NCI-H774 (cell line): ENCODE measurements at places on chromosomes 2 and 18.

DNA sequence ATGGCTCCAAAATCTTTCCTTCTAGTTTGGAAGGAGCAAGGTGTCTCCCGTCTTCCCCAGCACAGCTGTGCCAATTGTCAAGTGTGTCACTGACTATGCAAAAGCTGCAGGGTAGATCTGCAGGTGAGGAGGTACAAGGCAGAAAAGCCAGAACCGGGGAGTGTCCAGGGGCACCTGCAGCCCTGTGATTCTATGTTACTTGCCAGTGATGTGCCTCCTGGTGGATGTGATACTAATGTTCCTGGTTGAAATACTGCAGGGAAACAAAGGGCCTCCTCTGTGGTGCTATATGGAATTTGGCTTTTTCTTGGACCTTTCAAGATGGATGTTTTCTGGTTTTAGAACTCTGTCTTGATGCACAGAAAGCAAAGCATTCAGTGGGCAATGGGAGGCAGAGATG, 80.3 kb downstream of the ST6GAL2 start:
- DNase-seq = no peak

DNA sequence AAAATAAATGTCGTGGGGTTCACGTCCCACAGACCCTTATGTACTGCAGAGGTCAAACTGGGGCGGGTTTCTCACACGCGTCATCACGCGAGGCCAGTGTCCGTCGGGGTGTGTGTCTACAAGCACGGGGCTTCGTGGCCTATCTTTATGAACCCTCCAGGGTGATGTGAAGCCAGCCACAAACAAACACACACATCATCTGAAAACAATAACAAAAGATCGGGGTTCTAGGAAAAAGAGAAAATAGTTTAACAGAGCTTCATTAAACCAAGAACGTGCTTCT, 23.3 kb downstream of the LDLRAD4 start:
- no peak for DNase-seq

DNA sequence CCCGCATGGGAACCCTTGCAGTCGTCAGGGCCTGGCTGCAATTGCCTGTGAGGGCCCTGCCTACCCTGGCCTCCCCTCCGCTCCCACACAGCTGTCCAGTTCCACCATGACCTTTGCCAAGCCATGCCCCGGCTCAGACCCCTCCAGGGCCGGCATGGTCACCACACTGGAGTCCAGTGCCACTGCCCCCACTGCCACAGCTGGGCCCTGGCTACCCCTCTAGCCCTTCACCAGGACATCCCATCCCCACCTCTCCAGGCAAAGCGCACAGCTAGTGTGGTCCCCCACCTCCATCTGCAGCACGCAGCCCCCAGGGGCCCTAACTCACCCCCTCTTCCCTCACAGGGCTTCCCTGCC, 70.3 kb upstream of the SMAD7 start:
- no peak for DNase-seq

DNA sequence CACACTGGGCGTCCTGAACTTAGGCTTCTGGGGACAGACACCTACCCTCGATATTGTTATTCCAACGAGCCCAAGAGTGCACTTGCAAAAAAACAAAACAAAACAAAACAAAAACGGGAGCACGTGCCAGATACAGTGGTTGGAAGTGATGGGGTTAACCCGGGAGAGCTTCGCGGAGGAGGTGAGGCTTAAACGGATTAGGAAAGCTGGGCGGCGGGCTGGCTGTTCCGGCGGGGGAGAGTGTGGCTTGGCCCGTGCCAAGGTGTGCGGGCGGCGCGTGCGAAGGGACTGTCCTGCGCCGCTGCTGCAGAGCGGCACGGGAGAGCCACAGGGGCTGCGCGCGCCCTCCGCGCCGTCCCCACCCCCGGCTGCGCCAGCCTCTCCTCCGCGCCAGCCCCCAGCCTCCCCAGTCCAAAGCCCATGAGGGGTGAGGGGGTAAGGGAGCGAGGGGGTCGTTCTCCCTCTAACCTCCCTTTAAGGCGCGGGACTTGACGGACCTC, 1.5 kb upstream of the SLC30A3 start:
- no peak for DNase-seq

- no peak for DNase-seq
Measured at GRCh38 chr2:212156088-212156487, 382.5 kb downstream of the ERBB4 start.

- no peak for DNase-seq
Measured at GRCh38 chr2:119332953-119333352, 33.7 kb downstream of the C2orf76 start.

DNA sequence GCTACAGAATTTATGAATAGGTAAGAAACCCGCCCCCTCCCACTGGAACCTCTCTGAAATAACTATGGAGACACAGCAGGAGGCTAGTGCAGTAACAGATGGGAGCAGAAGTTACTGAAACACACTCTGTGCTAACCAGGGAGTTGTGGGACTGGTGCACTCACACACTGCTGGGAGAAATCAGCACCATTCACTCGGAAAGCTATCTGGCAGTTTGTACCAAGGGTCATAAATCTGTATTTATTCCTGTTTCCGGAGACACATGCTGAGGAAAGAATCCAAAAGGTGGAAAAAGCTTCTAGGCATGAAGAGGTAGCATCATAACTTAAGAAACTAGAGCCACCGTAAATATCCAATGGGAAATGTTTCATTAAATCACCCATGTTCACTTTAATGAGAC, 39.9 kb downstream of the TGFA start:
- no peak for DNase-seq

GRCh38 chr2:73642338-73643018, at the start of gene NAT8:
Gene NAT8 (minus strand): TSS chr2:73642422. CDS start chr2:73641628, 794 bp downstream.
- DNase-seq = no peak

DNA sequence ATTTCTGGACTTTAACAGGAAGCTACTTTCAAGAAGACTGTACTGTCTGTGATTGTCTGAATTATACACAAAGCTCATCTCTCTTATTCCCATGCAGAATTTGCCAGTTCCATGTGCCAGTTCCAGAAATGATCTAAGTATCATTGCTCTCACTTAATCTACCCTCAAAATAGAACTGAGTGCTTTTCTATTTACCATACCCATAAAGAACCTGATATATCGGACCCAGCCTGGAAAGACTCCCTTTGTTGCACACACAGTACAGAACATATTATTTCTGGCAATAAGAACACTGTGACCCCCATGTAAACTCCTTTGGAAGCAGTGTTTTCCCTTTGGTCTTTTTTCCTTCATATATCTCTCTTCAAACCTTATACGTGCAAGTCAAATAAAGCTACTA, 102.3 kb upstream of the TTN start:
- no peak for DNase-seq

DNA sequence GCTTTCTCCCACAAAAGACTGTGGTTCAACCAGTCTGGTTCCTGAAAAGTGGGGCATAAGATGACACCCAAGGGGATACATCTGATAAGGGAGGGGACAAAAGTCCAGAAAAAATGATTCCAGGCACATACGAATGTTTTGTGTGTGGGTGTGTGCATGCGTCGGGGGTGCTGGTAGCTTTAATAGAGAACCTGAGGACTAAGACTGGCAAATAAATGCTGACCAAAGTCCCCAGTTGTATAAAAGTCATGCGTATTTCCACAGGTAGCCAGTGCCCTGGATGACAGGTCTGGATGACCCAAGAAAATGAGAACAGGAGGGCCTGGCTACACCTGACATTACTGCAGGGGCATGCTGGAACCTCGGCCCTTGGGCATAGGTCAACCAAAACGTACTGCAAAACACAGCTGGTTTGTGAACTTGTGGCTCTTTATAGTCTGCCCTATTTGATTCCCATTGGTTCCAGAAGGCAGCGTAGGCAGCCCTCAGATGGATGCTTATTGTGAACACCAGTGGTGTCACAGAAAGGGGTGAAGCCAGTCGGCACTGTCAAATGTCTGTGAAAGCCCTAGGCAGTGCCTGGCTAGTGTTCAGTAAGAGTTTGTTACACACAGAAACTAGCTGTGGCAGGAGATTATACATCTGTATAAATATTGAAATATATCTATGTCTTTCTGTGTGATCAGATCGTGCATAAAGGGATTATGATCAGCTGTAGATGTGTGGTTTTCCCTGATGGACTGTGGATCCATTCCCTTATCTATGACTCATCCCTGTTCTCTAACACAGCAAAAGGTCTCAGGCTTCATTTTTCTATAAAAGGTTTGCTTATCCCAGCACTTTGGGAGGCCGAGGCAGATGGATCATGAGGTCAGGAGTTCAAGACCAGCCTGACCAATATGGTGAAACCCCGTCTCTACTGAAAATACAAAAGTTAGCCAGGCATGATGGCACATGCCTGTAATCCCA, 58.3 kb downstream of the INSIG2 start:
- no peak for DNase-seq

DNA sequence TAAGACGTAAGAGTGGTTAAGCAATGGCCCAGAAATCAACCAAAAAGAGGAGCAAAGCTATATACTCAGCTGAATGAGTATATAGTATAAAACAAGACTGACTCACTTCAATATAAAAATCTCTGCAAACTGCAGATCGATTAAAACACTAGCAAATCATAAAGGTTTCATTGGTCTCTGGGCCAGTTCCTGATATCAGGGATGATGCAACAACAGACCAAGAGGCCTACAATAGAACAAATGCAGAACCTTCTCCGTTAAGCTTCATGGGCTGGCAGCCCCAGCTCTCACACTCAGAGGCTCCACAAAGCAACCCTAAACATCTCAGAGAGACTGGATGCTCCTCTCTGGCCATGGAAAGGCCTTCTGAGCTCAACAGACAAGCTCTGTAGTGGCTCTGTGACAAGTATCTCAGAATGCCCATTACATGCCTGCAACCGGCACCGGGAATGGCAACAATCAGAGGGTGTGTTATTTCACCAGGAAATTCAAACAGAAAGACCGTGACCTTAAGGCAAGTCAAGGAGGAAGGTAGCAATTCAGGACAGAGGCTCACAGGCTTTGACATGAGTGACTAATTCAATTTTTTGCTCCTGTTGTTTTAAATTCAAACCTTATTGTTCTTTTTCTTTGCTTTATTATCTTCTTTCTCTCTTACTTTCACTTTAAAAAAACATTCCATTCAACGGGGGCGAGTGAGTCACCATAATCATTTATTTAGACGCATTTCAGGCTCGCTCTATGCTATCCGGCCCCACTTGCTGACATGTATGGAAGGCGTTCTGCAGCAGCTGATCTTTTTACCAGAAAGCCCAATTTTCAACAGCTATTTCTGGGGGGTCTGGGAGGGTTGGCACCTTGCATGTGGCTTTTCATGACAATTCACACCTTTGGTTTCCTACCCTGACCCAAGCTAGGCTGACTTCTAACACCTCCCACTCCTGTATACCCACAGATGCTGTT, 15.1 kb downstream of the CYRIA start:
- no peak for DNase-seq

DNA sequence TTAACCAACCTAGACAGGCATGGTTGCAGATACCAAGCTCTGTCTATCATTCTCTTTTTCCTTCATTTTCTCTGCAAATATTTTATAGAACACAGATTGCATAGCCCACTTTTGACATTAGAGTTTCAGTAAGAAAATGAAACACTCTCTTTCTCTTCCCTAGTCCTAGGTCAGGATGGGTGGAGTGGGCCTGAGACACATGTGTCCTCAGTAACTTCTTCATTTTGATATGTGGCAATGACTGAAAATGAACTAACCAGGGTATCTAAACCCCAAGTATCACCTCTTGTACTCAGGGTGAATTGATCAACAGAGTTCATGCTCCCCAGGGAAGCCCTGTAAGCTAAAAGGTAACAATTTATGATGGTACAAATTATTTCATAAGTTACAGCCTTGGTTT, 37.0 kb upstream of the KYNU start:
- DNase-seq = no peak

DNA sequence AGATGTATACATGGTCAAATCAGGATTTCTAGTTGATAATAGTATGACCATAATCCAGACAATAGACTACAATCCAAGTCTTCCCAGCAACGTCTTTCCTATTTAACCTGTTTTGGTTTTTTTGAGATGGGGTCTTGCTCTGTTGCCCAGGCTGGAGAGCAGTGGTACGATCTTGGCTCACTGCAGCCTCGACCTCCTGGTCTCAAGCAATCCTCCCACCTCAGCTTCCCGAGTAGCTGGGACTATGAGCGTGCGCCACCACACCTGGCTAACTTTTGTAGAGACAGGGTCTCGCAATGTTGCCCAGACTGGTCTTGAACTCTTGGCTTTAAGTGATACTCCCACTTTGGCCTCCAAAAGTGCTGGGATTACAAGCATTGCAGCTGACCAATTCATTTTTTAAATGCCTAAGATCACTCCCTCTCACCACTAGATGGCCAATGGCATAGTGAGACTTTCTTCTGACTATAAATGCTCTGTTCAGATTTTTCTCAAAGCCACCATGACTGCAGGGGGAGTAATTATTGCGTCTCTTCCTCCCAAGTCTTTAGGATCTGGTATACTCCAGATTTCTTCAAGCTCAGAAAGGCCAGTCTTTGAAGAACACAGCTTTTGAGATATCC, 47.6 kb downstream of the HNRNPLL start:
- DNase-seq = no peak

GRCh38 chr2:217943446-217944321, 59.1 kb downstream of the TNS1 start:
- peak; percentile 58 for DNase-seq

GRCh38 chr18:11437046-11437445, 172.3 kb upstream of the SLC35G4 start:
- no peak for DNase-seq

DNA sequence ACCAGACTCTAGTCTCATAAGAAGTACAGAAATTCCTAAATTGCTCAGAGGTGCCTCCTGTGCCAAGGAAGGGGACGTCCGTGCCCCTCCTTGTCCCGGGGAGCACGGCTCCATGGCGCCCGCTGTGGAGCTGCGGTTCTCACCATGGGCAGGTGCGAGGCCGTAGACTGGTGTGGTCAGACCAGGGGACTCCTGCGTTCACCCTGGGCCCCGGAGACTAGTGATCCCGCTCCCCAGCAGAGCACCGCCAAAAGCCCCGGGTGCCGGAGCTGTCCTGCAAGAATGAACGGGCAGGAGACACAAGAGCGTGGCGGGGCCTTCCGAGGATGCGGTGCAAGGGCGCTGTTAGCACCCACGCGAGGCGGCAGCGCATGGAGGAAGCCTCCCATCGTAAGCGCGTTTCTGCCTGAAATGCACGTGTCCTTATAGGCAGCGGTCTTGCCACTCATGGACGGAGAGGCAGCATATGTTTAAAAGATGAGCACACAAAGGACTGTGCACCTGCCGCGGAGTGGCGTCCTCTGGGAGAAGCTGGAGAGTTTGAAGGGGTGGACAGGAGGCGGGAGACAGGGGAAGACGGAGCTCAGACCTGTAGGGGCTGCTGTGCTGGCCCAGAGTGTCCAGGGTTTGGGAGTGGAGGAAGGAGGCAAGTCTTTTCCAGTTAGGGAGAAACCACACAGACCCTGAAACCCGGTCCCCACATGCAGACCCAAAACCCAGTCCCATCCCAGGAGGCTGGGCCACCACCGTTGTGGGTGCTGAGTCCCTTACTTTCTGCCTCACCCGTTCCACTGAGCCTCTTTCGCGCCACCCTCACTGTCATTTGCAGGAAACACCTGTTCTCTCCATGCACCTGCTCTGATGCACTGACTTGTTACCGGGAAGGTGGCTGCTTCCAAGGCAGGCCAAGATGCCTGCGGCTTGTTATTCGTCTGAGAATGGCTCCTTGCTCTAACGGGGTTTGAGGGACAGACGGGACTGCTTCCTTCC, 7.5 kb upstream of the KCNG2 start:
- DNase-seq = peak; percentile 29
